CD4-positive, alpha-beta T cell treated with Interleukin-1 beta for 1 hour (primary cell): ENCODE measurements at places on chromosomes 11 and 22.

GRCh38 chr22:17140826-17141766 lies 18.0 kb downstream of the HDHD5 start:
- no peak for DNase-seq

GRCh38 chr11:13784855-13785254 lies 116.4 kb downstream of the FAR1 start:
- DNase-seq, result no peak

GRCh38 chr11:79152511-79152910 lies 288.3 kb downstream of the TENM4 start:
- DNase-seq, result no peak

DNA sequence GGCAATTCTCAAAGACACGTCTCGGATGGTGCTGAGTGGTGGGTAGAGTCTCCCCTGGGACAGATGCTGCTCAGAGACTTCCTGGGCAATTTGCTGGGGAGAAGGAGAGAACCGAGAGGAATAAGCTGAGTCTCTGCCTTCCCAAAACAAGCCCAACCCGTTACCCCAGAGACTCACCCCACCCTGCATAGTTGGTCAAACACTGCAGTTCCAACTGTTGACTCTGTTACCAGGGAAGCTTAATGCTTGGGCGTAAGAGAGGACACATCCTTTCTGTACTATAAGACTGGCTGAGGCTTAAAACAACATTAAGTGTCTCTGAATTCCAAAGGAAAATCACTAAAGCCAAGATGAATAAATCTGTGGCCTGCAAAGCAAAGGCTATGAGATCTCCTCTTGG lies 68.1 kb downstream of the CCDC81 start:
- no peak for DNase-seq

DNA sequence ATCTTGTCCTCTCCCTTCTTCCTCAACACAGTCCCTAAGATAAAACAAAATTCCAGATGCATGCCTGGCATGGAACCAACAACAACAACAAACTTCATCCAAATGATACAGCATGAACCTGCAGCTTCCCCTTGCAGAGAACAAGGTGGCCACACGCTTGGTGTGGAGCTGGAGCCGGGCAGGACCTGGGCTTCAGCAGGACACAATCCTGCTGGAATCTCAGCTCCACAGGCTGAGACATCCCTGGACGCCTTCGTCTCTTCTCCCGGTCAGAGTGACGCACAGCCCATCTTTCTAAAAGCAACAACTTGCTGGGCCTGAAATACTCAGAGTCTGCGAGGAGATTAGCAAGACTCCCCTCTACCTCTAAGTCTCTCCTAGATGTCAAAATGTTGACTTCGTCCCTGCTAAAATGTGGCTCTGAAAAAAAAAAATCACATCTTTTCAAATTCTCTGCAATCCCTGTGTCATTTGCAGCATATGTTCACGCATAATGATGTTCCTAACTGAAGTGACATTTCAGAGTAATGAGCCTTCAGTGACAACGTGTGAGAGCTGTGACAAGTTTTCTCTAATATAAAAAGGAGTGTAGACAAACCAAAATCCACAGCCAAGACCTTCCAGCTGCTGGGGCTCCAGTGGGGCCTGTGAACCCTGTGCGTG lies 1232.3 kb downstream of the TBC1D22A start:
- DNase-seq, result no peak

DNA sequence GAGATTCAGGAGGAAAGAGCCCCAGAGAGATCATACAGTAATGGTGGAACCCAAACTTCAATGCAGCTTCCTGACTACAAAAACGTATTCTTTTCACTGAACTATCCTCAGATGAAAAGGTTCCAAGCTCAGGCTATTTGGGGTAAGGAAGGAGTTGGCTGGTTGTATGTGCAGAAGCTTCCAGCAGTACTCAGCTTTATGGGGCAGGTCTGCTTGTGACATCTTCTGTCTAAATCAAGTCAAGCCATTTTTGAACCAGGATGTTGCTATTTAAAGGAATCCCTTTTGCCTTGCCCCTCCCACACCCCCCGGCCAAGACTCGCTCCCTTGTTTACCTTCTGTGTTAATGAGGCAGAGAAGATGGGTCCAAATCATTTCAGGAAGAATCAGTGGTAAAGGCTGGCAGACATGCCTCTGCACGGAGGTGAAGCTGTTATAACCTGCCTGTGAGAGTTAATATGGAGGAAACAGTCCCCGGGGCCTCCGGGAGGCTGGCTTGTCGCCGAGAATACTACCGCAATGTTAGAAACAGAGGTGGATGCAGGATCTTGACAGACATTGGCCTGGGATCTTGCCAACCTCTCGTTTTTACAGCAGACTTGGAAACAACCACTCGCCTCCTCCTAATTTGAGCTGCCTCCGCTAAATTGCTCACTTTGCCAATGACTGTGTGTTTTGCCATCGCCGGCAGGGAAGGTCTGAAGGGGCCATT lies 45.4 kb downstream of the TIMP3 start:
- no peak for DNase-seq

DNA sequence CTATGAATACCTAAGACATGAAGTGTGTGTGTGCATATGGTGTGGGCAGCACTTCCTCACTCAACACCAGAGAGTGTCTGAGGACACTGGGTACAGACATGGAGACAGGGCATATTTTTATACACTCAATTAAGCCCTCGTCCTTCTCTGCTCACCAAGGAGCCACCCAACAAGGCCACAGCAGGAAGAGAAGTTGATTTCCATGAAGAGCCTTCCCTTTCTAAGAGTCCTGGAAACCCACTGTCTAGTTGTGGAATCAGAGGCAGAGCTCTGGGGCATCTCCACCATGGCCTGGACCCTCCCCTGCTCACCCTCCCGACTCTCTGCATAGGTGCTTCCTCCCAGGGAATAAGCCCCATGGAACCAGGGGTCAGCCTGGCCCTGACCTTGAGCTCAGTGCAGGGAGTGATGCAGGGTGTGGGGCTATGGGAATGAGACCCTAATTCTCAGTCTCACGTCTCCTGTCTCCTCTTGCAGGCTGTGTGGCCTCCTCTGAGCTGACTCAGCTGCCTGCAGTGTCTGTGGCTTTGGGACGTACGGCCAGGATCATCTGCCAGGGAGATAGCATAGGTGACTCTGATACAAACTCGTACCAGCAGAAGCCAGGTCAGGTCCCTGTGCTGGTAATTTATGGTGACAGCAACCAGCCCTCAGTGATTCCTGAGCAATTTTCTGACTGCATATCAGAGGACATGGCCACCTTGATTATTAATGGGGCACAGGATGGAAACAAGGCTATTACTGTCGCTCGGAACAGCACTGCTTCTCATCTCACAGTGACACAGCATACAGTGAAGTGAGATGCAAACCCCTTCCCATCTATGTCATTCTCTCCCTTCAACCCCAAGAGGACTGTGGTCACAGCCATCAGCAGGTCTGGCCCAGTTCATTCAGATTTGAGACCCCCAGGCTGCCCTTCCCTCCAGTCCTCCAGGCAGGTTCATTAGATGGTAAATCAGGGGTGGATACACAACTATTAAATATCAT lies 14.6 kb upstream of the IGLL5 start:
- no peak for DNase-seq

GRCh38 chr11:13343067-13343466 lies 65.5 kb downstream of the BMAL1 start:
- DNase-seq, result no peak

DNA sequence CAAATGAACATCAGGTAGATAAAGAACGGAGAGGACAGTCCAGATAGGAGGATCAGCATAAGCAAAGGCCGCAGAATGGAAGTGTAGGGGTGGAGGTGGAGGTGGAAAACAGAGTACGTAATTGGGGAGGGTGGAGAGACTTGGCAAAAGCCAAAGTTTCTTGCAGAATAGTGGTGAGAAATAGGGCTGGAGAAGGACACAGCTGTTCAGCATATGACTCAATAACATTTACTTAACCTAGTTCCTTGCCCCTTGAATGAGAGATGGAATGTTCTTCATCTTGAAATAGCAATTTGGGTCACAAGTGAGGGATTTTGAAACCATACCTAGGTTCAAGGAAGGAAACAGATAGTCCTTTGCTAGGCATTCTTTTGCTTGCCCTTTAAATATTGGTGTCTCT lies 235.9 kb upstream of the ARHGAP20 start:
- DNase-seq, result no peak

GRCh38 chr11:60994541-60995080 lies 23.1 kb downstream of the CD6 start:
- no peak for DNase-seq

DNA sequence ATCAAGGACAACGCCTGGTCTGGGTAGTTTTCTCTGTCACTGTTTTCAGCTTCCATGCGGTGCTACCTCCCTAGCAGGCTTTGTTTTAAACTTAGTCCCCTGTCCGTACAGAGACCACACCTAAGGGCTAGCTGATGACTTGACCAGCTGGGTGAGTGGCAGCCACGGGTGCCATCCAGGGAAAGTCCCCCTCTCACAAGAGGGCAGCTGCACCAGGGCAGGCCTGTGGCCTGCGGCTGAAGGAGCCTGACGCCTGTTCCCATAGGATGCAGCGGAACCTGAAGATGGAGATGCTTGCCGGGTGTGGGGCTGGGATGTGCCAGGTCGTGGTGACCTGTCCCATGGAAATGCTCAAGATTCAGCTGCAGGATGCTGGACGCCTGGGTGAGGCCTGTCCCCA lies 19.9 kb downstream of the SLC25A18 start:
- DNase-seq, result no peak

GRCh38 chr11:14356342-14356741 lies 2.6 kb downstream of the RRAS2 start:
- no peak for DNase-seq
